Endothelial cell of umbilical vein (primary cell): ENCODE measurements at places on chromosomes 3 and 15. TPM values are rescaled to one million over a fixed set of nuclear protein-coding genes. Genes with fewer than 3 reads are reported as not detected.

TRPM1 gene
- total RNA-seq, result 0.53 TPM in 1 of 2 replicates, not detected in the other

DNA sequence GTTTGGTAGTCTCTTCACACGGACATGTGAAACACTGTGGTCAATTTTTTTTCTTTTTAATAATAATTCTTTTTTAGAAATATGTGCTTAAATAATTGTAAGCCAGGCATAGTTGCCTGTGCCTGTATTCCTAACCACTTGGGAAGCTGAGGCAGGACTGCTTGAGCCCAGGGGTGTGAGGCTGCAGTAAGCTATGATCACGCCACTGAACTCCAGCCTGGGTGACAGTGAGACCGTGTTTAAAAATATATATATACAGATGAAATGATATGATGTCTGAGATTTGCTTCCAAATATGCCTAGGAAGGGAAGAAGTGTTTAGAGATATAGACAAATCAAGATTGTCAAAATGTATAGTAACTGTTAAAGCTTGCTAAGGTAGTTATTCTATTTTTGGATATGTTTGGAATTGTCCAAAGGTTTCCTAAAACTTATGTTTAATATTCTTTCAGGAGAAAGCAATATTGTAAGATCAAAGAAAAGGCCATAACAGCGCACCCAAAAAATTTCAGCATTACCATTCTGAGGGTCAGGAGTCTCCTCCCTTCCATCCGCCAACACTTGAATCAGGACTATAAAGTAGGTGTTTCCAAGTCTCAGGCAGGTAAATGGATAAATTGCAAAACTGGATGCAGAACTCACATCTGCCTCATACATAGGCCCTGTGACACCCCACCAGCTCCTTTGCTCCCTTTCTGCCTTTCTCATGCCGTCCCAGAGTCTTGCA is 532 bp upstream of the SELENOT start:
- DNase-seq, result no peak

DNA sequence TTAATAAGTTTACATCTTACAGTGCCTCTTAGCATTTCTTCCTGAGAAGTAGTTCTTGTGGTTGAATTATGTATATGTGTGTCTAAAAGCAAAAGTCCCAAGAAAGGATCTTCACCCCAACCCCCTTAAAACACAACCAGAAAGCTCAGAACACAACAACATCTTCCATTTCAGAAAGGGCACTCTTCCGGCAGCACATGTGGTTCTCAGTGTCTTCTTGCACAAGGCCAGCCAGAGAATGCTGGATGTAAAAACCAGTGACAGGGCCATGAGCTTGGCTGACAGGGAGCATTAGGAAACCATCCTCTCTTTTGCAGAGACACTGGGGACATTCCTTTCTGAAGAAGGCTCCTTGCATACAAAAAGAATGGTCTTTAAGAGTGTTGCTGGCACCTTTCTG is 45.0 kb downstream of the EEFSEC start:
- no peak for DNase-seq

- no peak for DNase-seq
These were observed 153.8 kb downstream of the ULK4 start for GRCh38 chr3:41808152-41808551.

GRCh38 chr3:15633766-15634598 is 32.4 kb downstream of the BTD start:
- DNase-seq, result peak; percentile 34

AGBL1 gene
- not detected in 2 replicates for total RNA-seq

GOLGA8K gene
- 2.0 and 3.8 TPM in 2 replicates for total RNA-seq

GRCh38 chr15:97598353-97598798 is 362.1 kb upstream of the ARRDC4 start:
- no peak for DNase-seq

GRCh38 chr3:4350789-4351163 is 47.6 kb downstream of the SETMAR start:
- no peak for DNase-seq

GRCh38 chr3:42734263-42734860 is 31.8 kb upstream of the HHATL start:
- no peak for DNase-seq

DNA sequence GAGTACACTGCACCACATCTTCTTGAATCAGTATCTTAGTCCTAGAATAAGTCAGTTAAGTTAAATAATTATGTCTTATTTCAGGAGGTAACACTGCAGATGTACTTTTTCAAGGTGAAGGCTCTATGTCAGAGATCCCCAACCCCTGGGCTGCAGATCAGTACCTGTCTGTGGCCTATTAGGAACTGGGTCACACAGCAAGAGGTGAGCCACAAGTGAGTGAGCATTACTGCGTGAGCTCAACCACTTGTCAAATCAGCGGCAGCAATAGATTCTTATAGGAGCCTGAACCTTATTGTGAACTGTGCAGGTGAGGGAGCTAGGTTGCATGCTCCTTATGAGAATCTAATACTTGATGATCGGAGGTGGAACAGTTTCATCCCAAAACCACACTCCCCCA is 851.9 kb upstream of the ALCAM start:
- no peak for DNase-seq

DNA sequence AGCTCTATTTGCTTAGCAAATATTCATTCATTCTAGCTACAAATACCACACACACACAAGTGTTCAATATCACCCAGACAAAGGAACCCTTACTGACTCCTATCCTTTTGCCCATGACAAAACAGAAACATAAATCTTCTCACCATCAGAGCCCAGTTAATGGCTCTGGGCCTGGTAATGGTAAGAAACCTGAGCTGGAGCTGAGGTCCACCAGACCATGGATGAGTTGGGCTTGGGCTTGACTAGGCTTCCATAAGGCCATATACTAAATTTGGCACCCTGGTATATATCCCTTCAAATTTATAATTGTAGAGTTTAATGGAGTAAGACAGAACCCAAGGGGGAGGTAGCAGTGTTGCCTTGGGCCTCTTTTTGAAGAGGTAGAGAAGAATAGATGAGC is 29.4 kb downstream of the GPR176 start:
- DNase-seq, result no peak

DNA sequence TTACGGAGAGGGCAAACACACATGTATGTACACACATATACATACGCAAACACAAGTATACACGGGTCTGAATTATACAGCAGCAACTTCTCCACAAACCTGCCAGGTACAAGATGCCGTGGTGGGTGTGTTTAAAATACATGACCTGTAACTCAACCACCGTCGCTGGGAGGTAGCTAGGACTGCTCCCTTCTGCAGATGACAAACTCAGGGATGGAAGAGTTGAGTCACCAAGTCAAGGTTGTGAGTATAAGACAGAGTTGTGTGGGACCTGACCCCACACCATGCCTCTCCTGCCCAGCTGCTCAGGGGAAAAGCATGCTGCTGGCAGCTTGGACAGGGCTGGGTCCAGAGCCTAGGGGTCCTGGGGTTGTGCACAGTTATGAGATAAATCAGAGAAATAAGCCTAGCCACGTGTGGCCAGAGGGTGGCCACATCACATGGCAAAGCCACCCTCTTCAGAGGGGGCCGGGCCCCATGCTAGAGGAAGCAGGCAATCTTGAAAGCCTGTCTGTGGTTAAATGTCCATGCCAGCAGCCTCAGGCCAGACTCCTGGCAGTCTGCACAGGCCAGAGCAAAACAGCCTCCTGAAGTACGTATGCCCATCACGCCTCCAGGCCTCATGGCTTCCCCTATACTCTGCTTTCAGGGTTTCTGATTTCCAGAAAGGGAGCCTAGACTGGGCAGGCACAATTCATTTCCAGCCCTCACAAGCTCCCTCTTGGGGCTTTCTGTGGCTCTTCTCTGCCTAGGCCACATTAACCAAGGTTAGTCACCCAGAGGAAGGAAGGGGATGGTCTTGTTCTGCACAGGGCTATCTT is 107.7 kb upstream of the RPL32 start:
- peak; percentile 45 for DNase-seq
